Activated B cell treated with CpG ODN at 0.5 μM for 24 hours (primary cell): ENCODE measurements at places on chromosomes 4 and X.

GRCh38 chr4:80507507-80507906, 172.0 kb downstream of the CFAP299 start:
- DNase-seq: no peak

DNA sequence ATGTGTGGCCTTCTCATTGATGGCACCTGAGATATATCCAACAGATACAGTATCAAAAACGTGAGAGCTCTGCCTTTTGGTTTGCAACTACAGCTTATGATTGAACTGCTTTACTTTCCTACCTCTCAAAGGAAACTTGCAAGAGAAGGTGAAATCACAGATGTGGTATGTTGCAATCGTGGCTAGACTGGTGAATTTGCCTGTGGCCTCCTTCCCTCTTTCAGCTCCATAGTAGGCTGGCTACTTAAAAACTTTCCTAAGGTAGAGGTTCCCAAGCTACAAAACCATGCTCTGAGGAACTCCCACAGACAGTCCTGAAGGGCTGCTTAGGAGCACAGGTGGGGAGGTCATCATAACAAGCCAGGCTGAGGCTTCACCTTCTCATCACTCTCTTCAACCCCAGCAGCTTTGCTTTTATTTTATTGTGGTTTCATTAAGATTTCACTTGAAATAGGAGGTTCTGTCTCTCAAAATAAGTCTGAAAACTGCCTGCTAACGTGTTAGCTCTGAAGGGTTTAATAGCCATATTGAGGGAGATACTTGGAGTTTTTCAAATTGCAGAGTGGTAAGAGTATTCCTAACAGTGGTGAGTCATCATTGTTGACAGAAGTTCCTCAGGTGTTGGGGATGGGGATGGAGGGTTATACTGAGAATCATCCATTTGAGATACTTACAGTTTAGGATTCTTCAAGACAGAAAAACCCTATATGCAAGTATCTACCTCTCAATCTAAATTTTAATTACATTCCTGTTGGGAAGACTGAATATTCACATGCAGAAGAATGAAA, 93.5 kb upstream of the UCP1 start:
- DNase-seq: no peak

- DNase-seq: no peak
Observed at GRCh38 chr4:158823461-158823873, 54.6 kb downstream of the FNIP2 start.

GRCh38 chrX:151505796-151506195, 57.7 kb upstream of the PASD1 start:
- DNase-seq: no peak

GRCh38 chr4:17286752-17287460, 225.0 kb downstream of the QDPR start:
- no peak for DNase-seq

GRCh38 chr4:117755438-117755837, 278.8 kb upstream of the NDST3 start:
- DNase-seq: no peak

DNA sequence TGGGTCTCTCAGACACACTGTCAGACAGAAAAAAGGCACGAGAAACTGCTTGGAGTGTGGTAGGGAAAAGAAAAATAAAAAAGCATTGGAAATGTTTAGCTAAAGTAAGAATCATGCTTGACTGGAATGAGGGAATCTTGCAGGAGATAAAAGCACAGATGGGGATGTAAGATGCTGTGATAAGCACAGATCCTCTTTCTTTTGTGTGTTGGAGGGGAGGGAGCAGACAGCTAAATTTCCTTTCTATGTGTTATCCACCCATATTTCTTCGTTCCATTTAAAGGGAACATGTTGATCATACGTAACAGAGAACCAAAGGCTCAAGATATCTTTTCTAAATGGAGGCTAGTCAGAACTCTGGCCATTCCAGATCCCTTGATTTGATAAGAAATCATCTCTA, 614.0 kb upstream of the LCORL start:
- DNase-seq: no peak

DNA sequence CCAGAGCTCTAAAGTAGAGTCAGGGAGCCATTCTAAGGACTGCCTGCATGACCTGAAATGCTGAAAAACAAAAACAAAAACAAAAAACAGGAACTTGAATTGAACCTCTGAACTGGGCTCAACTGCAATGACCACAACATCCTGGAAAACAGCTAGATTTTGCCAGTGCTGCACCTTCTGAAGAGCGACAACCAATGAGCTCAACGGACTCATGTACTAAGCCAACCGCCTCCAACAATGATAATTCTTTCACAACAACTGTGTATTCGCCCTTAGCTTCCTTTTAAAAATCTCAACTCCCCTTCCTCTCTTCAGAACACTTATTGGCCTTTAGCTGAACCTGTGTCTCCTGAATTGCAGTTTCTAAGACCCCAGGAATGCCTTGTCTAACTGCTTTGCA, 69.8 kb downstream of the HAUS3 start:
- no peak for DNase-seq

GRCh38 chr4:4866124-4866865, 6.8 kb downstream of the MSX1 start:
- no peak for DNase-seq

DNA sequence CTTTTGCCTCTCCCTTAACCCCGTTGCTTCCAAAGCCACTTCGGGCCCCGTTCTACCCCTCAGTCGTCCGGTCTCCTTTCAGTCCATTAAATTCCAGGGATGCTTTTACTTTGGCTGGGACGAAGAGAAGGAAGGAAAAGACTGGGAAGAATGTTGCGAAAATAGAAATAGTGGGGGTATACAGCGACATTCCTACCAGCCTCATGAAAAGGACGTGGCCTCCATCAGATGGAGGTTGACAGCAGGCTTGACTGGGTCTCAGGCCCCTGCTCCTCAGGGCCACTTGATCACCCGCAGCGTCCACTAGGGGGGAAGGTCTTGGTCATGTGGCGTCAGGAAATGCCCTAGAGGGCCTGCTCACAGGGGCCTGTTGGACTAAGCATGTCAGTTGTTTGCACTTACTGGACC, 657 bp upstream of the ANKRD50 start:
- no peak for DNase-seq

GRCh38 chr4:105210916-105211315, 64.2 kb downstream of the TET2 start:
- DNase-seq: no peak

- DNase-seq: no peak
Observed at GRCh38 chr4:7553280-7553679, 118.5 kb upstream of the PSAPL1 start.

GRCh38 chrX:43108828-43109227, 330.9 kb upstream of the PPP1R2C start:
- DNase-seq: no peak

GRCh38 chr4:5758741-5759140, 47.7 kb downstream of the EVC start:
- DNase-seq: no peak

DNA sequence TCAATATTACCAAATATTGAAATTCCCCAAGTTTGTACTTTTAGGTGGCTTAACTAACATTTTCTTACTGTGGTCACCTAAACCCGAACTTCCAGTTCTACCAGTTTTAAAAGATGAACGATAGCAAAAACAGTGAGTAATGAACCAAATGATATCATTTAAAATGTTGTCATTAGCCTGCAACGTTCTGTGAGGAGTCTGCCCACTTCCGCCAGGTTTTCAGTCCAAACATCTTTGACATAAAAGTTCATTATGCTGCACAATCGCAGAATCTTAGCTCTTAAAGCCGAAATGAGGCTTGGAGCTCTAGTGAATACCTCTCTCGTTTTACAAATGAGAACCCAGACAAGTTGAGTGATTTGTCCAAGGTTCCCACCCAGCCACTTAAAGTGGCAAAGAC, 762 bp downstream of the PIGA start:
- DNase-seq: no peak

GRCh38 chr4:143558823-143559756, 45.6 kb downstream of the SMARCA5 start:
- peak; percentile 52 for DNase-seq

DNA sequence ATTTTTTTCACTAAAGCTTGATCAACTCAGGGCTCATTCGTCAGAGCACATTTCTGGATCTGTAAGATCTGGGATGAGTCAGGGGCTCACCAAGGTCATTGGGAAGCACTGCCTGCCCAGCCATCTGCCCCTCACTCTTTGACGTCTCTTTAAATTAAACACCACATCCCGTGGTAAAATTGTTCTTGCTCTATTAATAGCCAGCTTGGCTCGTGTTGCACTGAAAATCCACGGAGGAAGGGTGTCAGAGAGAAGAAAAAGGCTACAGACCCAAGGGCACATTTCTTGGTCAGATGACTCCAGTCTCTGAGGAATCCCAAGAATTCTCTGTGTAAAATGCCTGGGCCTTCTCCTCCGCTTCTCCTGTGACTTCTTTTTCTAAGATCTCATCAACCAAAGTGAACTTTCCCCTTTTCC, 45.7 kb upstream of the GATB start:
- no peak for DNase-seq

DNA sequence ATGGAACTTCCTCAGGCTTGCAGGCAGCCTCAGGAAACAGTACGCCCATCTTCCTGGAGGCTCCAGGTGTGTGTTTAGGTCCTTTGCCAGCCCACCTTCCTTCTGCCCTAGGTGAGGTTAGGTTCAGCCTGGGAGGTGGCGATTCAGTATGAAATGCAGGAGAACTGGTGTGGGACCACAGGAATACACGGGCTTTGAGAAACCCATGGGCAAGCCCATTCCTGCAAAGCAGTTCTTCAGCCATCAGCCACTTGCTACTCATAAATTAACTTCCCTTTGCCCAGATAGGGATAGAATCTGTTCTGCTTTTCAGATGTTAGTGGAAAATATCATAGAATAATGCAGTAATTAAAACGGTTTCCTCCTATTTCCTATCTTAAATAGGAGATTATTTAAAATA, 32.2 kb downstream of the TBC1D14 start:
- DNase-seq: no peak

- DNase-seq: no peak
Observed at GRCh38 chr4:98634061-98634460, 24.4 kb downstream of the TSPAN5 start.

DNA sequence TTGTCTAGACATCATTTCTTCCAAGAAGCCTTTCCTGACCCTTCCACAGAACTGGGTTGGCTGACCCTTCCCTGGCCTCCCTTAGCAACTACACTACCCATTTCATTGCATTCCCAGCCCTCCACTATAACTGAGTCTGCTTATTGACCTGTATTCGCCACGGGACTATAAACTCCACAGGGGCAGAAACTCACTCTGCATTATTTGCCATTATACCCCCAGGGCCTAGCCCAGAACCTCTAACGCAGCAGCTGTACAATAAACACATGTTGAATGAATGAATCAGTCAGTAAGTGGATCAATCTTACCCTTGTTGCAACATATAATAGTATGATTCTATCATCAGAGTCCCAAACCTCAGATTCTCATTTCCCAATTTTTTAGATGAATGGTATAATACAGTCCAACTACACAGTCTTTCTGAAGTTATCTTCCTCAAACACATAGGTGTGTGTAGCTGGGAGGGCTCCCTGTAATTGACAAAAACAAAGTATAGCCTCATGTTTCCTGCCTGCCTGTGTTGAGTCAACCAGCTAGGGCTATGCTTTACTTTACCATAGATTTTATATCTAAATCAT, 209.3 kb downstream of the CHIC2 start:
- DNase-seq: no peak

DNA sequence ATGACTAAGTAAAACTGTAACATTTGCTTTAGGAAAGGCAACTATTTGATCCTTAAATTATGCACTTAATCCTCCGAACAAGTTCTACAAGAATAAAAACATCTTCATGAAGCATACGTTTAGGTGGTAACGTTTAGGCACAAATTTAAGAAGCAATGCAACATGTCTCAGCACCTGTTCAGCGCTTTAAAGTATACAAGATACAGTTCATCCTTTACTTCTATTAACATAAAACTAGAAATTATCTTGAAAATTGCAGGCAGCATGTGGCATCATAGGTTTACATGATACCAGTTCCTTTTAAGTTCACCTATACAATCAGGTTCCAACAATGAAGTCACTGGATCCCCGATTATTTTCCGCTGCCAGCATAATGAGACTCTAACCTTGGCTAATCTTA, 1.5 kb downstream of the PLA2G12A start:
- DNase-seq: no peak

DNA sequence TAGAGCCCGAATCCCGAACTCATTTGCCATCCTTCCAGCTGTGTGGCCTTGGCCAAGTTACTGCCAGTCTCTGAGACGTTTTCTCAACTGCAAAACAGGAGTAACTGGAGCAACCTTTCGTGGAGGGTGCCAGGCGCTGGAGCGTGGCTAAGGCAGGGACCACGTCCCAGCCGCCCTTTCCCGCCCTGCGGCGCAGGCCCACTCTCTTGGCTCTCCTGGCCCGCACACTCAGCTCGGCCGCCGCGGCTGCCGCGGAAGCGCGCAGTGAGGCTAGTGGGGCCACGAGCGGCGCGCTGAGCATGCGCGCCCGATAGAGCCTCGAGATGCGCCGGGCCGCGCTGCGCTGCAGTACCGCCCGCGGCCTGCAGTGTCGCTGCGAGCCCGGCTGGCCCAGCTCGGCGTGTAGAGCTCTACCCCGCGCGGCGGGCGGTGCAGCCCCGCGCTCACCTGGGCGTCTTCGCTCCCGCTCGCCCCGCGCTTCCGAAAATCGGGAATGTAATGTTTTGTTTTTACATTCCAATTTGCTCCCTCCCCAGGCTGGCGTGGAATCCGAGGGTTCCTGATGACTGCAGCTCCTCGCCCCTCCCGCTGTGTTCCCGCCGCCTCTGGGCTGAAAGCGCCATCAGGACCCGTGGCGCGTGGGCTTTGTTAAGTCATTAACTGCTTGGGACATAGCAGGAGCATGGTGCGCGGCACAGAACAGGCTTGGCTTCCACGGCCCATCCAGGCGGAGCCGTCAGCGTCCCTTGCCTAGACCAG, 4.0 kb upstream of the ZNF518B start:
- peak; percentile 79 for DNase-seq

- DNase-seq: no peak
Observed at GRCh38 chr4:43882470-43882869, 566.1 kb downstream of the KCTD8 start.

GRCh38 chrX:43238461-43238945, 417.6 kb upstream of the MAOA start:
- DNase-seq: no peak

DNA sequence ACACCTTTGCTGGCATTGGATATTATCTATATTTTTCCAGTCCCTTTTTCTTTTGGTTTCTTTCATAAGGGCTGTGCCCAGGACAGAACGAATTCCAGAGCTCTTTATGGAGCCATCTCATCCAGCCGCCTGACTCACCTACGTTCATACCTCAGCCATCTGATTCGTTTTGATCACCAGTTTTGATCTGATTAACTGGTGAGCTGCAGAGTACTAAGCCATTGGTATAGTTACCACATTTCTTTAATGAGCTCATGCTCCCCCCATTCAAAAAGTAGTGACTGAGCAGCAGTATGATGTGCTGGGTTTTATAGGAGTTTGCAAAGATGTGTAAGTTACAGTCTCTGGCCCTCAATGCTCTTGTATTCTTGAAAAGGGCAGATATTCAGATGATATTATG, 43.0 kb upstream of the CDKN2AIP start:
- no peak for DNase-seq

GRCh38 chr4:39947417-39947816, 30.3 kb downstream of the PDS5A start:
- DNase-seq: no peak

GRCh38 chrX:51456246-51456645, 40.1 kb downstream of the NUDT11 start:
- DNase-seq: no peak
